ENCODE measurements at places on chromosomes 11 and 22.
A peak's percentile ranks its signal among the peaks of the same experiment; 100 is the strongest.

DNA sequence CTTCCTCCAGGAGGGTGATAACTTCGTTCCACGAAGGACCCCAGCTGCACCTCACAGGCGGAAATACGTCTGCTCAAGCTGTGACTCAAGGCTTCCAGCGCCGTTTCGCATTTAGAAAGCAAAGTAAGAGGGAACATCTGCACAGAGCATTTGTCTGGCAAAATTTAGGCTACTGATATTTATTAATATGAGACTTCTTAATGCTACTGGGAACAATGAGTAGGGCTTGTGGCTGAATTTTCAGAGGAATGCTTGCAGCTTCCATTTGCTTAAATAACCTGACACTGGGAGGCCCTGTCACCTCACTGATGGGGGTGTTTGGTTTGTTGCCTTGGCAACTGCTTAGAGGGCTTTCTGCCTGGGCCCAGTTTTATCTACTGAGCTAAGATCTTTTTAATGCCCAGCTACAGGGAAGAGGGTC, 14.7 kb upstream of the ST14 start:
- DNase-seq: no peak

DNA sequence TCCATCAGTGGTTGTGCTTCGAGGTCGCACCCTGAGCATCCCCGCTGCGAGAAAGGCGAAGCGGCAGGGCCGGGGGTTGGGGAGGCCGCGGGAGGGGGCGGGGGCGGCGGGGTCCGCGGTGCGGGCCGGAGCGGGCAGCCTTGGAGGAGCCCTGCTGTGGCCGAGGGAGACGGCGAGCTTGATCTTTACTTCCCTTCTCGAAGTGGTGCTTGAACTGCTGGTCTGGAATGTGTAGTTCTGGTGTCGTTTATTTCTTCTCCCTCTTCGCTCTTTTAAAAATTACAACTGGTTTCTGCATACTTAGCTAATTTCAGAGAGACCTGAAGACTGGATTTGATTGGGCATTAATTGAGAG, 1.1 kb downstream of the APLP2 start:
- peak; percentile 42 for DNase-seq

DNA sequence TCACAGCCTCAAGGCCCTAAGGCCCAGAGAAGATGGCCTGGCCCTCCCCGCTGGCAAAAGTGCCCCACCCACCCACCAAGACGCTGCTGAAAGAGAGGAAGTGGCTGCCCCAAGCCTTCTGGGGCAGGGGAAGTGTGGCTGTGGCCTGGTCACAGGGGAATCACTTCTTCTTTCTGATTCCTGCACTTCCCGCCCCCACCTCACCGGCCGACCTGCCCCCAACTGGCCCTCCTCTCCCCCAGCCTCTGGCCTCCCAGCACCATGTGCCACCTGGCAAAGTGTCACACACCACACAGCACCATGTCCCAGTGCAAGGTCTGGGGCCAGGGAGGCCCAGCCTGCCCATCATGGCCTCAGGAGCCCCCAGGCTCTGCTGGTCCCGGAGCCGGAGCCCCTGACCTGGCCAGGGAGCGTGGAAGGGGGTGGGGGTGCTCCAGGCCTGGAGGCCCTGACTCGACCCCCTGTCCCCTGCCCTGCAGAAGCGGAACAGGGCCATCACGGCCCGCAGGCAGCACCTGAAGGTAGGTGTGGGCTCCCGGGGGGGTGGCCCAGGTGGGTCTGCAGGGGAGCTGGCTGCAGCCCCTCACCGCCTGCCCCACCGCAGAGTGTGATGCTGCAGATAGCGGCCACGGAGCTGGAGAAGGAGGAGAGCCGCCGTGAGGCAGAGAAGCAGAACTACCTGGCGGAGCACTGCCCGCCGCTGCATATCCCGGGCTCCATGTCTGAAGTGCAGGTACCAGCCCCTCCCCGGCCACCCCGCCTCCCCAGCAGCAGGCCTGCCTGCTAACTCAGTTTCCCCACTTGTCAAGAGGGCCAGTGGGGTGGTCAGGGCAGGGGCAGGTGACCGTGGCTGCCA, 1.4 kb downstream of the TNNI2 start:
- DNase-seq: peak; percentile 38

GRCh38 chr11:95660038-95660437, 129.5 kb downstream of the FAM76B start:
- DNase-seq: no peak

GRCh38 chr22:46942799-46943785, 180.6 kb downstream of the TBC1D22A start:
- no peak for DNase-seq

GRCh38 chr22:50673231-50674129, 857 bp downstream of the SHANK3 start:
- DNase-seq: peak; percentile 52

DNA sequence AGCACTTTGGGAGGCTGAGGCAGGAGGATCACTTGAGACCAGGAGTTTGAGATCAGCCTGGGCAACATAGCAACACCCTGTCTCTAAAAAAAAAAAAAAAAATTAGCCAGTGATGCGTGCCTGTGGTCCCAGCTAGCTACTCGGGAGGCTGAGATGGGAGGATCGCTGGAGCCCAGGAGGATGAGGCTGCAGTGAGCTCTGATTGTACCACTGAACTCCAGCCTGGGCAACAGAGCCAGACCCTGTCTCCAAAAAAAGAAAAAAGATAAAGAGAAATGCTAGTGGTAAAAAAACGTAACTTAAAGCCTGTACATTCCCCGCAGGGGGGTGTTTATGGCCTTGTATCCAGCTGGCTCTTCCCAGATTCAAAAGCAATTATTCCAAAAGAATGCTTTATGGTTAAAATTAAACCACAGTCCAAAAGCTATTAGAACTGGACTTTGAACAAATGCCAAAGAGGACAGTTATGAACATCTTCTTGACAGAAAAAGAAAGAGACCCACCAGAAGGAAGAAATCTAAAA, 16.4 kb upstream of the SNX32 start:
- DNase-seq: no peak

DNA sequence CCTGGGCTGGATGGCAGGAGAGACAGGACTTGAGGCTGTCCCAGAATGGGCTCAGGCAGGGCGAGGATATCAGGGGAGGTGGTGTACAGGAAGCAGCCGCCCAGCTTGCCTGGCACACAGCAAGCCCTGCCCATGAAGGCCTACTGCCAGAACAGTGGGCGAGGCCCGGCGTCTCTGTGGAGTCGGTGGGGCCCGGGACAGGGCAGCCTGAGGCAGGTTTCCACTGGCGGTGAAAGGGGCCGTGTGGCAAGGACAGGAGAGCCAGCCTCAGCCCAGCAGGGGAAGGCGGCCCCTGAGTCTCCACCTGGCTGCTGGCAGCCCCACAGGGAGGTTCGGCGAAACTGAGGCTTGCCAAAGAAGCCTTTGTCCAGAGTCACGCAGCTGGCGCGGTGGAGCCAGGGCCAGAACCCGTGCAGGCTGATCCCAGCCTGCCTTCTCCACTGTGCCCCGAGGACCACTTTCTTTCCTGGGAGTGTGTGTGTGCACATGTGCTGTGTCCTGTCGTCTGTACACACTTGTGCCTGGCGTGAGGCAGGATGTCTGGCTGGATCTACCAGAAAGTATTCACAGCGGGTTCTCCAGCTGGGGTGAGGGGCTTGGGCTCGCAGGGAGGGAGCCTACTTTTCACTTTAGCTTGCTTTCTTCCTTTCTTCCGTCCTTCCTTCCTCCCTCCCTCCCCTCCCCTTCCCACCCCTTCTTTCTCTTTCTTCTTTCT, 1.2 kb downstream of the TSPO start:
- DNase-seq: peak; percentile 88

- no peak for DNase-seq
These were observed 1306.6 kb downstream of the BRD1 start for GRCh38 chr22:48520884-48521588.

DNA sequence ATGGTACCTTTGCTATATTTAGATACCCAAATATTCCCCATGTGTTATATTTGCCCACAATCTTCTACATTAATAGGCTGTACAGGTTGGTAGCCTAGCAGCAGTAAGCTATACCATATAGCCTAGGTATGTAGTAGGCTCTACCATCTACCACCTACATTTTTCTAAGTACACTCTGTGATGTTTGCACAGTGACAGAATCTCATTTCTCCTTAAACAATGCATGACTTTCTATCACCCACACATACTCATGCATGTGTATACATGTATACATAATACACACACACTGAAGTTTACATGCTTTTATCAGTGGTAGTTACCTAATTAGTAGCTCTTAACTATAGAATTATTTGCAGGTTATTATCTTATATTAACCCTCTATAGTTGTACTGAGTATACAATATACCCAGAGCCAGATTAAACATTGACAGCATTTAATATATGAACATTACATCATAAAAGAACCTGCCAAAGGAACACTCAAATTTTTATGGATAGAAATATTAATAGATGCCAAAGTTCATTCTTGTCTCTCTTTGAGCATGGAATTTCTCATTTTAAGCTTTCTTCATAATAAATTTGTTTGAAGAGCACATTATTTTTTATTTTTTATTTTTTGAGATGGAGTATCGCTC, 51.4 kb downstream of the ELP4 start:
- no peak for DNase-seq

GRCh38 chr11:75214411-75214821, 26.2 kb upstream of the TPBGL start:
- peak; percentile 74 for DNase-seq

- DNase-seq: no peak
These were observed 978 bp downstream of the FLI1 start for GRCh38 chr11:128694618-128695481.

- DNase-seq: peak; percentile 9
These were observed 35.2 kb downstream of the LRFN4 start for GRCh38 chr11:66891851-66892660.

GRCh38 chr22:31451709-31452571, 37.7 kb downstream of the EIF4ENIF1 start:
- DNase-seq: no peak

GRCh38 chr11:73152086-73152853, 10.2 kb upstream of the FCHSD2 start:
- no peak for DNase-seq

GRCh38 chr11:65615950-65616574, 486 bp downstream of the PCNX3 start:
- DNase-seq: no peak

GRCh38 chr22:31790240-31790639, 36.4 kb downstream of the DEPDC5 start:
- no peak for DNase-seq

DNA sequence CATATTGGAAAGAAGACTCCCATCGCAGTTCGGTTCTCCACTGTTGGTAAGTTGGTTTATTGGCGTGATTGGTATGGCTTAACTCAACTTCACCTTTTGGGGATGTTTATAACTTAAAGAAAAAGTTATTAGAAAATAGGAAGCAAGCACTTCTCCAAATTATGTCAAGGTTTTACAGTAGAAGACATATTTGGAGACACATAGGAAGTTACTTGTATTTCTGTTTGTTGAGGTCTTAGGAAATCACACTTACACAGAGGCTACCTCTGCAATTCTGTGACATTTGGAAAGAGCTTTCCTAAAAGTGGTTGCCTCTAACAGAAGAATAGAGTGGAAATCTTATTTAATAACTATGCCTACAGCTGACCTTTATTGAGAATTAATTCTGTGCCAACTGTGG, 12.3 kb downstream of the CAT start:
- no peak for DNase-seq

DNA sequence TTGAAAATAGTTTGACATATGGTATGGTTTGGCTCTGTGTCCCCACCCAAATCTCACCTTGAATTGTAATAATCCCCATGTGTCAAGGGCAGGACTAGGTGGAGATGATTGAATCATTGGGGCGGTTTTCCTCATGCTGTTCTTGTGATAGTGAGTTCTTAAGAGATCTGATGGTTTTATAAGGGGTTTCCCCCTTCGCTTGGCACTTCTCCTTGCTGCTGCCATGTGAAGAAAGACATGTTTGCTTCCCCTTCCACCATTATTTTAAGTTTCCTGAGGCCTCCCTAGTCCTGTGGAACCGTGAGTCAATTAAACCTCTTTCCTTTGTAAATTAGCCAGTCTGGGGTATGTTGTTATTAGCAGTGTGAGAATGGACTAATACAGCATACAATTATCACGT, 7.7 kb downstream of the KCTD21 start:
- no peak for DNase-seq

DNA sequence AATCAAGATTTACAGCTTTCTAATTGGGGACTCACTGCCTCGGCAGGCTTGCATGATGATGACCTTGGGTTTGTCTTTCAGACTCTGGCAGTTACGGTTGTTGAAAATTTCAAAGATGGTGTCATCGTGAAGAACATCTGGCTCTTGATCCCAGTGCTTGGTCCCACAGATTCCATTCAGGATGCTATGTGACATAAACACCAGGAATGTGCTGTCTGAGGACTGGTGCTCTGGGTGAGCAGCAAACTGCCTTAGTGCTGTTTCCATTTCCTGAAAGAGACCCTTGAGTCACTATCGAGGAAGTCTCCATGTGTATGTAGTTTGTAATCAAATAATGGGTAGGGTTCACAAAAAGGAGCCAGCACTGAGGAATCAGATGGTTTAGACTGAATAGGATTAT, 7.1 kb downstream of the CASP12 start:
- no peak for DNase-seq

DNA sequence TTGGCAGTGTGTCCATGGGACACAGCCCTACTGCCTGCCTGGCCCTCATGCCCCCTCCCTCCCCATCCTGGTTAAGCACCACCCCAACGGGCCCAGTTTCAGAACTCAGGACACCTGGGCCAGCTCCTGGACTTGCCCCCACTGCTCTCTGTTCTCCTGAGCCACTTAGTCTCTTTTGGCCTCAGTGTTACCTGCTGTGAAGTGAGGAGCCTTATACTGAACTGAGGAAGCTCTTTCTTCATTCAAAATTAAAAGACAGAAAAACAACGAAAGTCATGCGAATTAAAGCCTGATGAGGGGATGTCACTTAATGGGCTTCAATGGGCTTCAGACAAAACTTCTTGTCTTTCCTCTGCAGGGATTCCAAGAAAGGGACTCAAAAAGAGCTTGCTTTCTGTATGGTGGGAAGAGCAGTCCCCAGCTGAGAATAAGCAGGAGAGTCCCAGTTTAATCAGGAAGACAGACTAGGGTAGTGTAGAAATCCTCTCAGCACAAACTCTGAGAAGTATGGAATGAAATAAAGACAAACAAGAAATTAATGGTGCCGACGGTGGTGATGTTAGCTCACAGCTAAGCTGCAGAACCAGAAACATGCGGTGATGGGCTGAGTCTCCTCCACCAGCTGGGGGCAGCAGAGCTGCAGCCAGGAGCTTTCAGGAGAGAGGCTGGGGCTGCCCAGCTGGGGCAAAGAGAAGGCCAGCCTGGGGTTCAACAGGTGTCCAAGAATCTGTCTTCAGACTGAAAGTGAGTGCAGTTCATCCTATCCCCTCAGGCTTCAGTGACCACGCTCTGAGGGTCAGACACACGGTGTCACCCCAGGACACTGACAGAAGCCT, 101.0 kb downstream of the GGTLC2 start:
- DNase-seq: no peak

GRCh38 chr11:69878144-69878883, 59.1 kb upstream of the FGF3 start:
- DNase-seq: peak; percentile 21

GRCh38 chr22:38965614-38966379, 8.4 kb downstream of the APOBEC3A start:
- peak; percentile 12 for DNase-seq

- peak; percentile 43 for DNase-seq
These were observed 2.5 kb upstream of the CALCA start for GRCh38 chr11:14974515-14975251.

Measured in left hindlimb (tissue), 1 donor.